ENCODE measurements at places on chromosomes 3 and 15.

GRCh38 chr3:168807448-168807847, 711.7 kb upstream of the GOLIM4 start:
- no peak for DNase-seq
- no peaks in the 10 kb centered on the region for H3K4me1 ChIP-seq
- H3K4me3 ChIP-seq, result no peak overlapping the region
- no peak overlapping the region for H3K27ac ChIP-seq
- H3K27me3 ChIP-seq, result no peaks in the 10 kb centered on the region
- H3K36me3 ChIP-seq, result no peaks in the 10 kb centered on the region

DNA sequence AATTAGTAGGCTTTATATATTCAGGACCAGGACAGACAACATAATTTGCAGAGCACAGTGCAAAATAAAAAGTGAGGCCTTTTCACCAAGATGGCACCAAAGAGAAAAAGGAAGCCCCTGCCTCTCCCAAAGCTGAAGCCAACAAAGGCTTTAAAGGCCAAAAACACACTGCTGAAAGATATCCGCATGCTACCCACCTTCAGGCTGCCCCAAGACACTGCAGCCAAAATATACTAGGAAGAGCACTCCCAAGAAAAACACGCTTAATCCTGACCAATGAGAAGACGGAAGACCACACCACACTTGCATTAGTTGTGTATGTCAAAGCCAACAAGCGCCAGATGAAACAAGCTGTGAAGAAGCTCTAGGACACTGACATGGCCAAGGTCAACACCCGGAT, 38.0 kb downstream of the PIK3CB start:
- H3K27me3 ChIP-seq, result no peaks in the 10 kb centered on the region
- H3K4me3 ChIP-seq, result no peak overlapping the region
- H3K4me1 ChIP-seq, result no peaks in the 10 kb centered on the region
- no peak for DNase-seq
- H3K36me3 ChIP-seq, result peaks cover 12% of the 10 kb centered on the region
- no peak overlapping the region for H3K27ac ChIP-seq

GRCh38 chr3:27253831-27254230, 115.4 kb downstream of the NEK10 start:
- no peaks in the 10 kb centered on the region for H3K4me1 ChIP-seq
- H3K4me3 ChIP-seq, result no peak overlapping the region
- peak; percentile 33 for DNase-seq
- H3K36me3 ChIP-seq, result no peaks in the 10 kb centered on the region
- no peaks in the 10 kb centered on the region for H3K27me3 ChIP-seq

DNA sequence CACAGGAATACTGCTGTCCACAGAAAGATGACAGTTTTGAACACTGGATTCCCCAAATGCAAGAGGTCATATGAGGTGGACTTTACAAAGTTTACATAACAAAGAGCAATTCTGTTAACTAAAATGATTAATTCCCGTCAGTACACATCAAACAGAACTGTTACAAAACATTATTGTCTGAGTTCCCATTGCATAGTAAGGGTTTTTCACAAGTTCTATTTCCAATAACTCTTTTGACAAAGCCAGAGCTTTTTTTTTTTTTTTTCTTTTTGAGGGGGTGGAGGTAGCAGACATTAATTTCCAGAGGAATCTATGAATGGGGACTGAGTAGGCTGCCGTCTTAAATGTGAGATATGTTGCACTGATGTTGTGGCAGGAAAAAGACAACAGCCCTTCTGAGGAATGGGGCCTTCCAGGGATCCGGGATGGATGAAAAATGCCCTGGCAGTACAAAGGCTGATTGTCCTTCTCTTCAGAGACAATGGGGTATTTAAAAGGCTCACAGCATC, 178.1 kb upstream of the KBTBD8 start:
- H3K4me1 ChIP-seq, result no peaks in the 10 kb centered on the region
- no peaks in the 10 kb centered on the region for H3K27me3 ChIP-seq
- H3K36me3 ChIP-seq, result no peaks in the 10 kb centered on the region
- no peak for DNase-seq
- H3K27ac ChIP-seq, result no peak overlapping the region

DNA sequence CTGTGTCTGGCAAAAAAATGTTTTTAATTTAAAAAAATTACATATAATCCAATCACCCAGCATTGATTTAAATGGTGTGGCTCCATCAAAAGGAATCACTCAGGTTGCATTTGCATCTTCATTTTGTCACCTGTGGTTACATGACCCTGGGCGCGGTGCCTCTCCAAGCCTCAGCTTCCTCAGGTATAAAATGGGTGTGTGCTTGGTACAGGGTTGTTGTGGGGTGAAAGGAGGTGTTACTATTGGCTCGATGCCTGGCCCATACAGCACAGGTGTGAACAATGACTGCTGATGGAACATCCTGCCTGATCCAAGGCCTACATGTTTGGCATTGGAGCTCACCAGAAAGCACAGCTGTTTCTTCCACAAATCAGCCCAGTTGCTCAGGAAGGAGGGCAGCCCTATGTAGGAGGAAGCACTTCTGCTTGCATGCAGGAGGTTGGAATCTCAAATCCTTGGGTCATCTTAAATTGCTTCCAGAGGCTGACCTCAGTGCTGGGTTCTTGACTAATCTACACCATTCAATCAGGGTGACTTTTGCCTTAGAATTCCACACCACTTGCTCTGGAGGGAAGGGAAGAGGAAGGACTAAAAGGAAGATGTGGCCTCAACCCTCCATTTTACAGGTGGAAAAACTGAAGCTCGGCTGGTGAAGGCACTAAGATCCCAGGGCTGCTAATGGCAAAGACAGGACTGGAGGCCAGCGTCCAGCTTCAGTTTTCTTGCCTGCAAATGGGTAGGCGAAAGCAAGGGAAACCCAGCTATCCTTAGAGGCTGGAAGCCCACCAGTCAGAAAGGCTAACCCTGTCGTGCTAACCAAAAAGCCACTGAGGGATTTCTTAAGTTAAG, 31.7 kb downstream of the BHLHE40 start:
- DNase-seq, result no peak
- peaks cover 42% of the 10 kb centered on the region for H3K4me1 ChIP-seq
- no peak overlapping the region for H3K27ac ChIP-seq
- H3K4me3 ChIP-seq, result no peak overlapping the region
- H3K27me3 ChIP-seq, result no peaks in the 10 kb centered on the region

DNA sequence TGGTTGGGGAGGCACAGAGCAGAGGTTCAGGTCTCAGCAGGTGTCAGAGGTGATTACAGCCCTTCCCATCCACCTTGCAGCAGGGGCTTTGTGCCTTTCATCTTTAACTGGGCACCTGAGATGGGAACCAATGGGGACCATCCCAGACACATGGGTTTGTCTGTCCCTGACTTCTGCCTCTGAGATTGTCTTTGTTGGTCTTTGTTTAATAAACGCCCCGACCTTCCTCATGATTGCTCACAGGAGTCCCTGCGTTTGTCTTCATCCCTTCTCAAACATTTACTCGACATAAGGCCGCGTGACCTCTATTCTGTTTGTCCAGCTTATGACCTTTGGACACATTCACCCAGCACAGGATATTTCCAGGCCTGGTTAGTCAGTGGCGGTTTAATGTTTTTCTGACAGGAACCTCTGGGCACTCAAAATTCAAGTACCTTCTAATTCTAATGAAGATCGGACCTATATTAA, 5.9 kb downstream of the ZSCAN2 start:
- no peak for DNase-seq
- H3K4me3 ChIP-seq, result no peak overlapping the region
- H3K36me3 ChIP-seq, result peaks cover 32% of the 10 kb centered on the region
- peaks cover under 1% of the 10 kb centered on the region for H3K4me1 ChIP-seq

DNA sequence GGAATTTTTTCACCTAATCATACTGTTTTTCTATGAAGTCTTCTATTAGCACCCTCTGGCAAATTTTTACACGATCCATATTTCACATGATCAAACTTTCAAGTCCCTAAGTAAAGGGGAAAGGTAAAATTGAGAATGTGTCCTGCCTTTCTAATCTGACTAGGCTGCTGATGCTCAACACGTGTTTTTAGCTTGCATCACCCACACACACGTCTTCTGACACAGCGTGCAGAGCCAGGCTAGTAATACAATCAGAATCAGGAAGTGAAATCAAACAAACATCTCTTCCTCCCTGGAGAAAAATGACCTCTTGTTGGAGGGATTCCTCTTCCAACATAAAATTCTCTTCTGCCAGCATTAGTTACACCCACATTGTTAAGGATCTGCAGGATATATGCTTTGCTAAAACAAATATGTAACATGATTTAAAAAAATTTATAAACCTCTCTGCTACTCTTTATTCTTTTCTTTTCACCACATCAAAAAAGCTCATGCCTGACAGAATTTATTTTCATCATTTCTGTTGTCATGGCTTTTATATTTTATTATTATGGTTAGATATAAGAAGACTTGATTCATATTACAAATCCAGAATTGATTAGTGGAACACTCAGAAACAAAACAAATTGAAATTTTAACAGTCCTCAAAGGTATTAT, 122.4 kb downstream of the RAP2B start:
- H3K27ac ChIP-seq, result no peak overlapping the region
- DNase-seq, result no peak
- H3K4me3 ChIP-seq, result no peak overlapping the region
- H3K4me1 ChIP-seq, result no peaks in the 10 kb centered on the region

GRCh38 chr15:48723969-48724368, 78.5 kb upstream of the FBN1 start:
- H3K27ac ChIP-seq, result no peak overlapping the region
- no peak for DNase-seq
- no peaks in the 10 kb centered on the region for H3K36me3 ChIP-seq
- no peaks in the 10 kb centered on the region for H3K27me3 ChIP-seq

- DNase-seq, result no peak
- no peaks in the 10 kb centered on the region for H3K27me3 ChIP-seq
- no peak overlapping the region for H3K4me3 ChIP-seq
- H3K4me1 ChIP-seq, result no peaks in the 10 kb centered on the region
Measured at GRCh38 chr3:174303907-174304560, 555.1 kb upstream of the NAALADL2 start.

DNA sequence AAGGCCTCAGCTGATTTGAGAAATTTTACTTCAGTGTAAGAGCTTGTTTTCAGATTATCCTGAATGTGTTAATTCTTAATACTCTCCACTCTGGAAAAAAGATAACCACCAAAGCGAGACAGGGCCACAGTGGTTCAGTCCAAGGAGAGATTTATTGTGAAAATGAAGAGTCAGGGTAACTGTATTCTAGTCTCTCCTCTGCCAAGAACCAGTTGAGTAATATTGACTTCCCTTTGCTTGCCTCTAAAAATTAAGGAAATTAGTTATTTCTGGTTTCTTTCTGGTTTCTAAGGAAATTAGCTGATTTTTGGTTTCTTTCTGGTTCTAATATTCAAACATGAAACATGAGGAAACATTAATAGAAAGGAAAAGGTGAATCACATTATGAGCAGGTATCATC, 34.9 kb downstream of the PPP1R2 start:
- H3K27ac ChIP-seq, result no peak overlapping the region
- DNase-seq, result no peak
- peaks cover 24% of the 10 kb centered on the region for H3K36me3 ChIP-seq
- no peaks in the 10 kb centered on the region for H3K4me1 ChIP-seq

DNA sequence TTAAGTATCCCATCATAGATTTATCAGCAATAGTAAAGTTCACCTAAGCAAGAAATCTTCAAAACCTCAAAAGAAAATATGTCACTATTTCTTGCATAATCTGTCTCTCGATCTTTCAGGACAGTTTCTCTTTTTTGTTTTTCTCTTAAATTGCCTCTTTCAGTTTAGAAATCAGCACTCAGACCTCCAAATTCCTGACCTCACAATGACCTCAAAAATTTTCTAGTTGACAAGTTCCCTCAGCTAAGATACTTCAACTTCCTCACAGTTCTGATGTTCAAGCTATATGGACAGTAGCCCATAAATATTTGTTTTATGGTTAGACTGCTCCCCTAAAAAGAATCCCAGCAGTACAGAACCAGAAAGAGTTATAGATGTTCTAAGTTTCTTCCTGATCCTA, 24.1 kb downstream of the SLC24A5 start:
- no peaks in the 10 kb centered on the region for H3K4me1 ChIP-seq
- DNase-seq, result no peak
- H3K36me3 ChIP-seq, result no peaks in the 10 kb centered on the region
- H3K27me3 ChIP-seq, result no peaks in the 10 kb centered on the region

- H3K4me1 ChIP-seq, result no peaks in the 10 kb centered on the region
- H3K4me3 ChIP-seq, result no peak overlapping the region
- no peaks in the 10 kb centered on the region for H3K27me3 ChIP-seq
Measured at GRCh38 chr15:76823890-76824289, 81.2 kb downstream of the SCAPER start.

DNA sequence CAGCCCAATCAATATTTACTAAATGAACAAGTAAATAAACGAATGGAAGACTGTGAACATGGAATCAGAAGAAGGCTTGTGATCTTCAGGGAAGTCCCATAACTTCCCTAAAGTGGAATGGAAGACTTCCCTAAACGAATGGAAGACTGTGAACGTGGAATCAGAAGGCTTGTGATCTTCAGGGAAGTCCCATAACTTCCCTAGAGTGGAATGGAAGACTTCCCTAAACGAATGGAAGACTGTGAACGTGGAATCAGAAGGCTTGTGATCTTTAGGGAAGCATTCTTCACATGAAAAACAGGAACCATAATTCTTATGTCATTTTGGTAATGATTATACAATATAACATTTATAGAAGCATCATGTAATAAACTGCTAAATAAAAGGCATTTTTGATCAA, 38.8 kb downstream of the EOGT start:
- H3K4me3 ChIP-seq, result no peak overlapping the region
- H3K27ac ChIP-seq, result no peak overlapping the region

DNA sequence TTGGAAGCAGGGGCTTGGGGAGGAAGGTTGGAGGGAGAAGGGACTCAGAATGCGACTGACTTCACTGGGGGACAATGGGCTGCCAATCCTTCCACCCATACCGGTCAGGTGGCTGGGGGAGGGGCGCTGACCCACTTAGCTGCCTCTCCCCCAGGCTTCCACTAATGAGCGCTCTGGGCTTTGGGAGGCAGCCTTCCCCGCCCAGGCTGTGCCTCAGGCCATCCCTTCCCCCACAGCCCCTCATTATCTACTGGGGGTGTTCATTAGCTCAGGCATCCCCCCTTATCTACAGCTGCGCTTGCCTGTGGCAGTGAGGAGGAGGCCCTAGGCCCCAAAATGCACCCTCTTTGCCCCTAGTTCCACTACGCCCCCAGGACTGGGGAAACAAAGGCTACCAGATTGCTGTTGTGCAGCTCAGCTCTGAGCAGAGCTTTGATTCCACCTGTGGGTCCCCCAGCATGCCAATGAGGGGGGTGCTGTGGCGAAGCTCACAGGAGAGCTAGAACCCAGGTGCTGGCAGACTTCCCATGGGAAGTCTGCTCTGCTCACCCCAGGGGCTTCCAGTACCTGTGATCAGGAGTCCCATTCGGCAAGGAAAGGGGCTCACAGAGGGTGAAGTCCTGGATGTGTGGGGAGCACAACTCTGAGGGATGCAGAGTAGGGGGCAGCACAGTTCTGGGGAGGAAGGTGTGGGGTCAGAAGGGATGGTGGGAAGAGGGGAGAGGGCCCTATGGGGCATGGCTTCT, 29.4 kb upstream of the SEMA3F start:
- H3K36me3 ChIP-seq, result peaks cover 19% of the 10 kb centered on the region
- no peak overlapping the region for H3K4me3 ChIP-seq
- H3K4me1 ChIP-seq, result peaks cover 9% of the 10 kb centered on the region
- no peak overlapping the region for H3K27ac ChIP-seq
- DNase-seq, result no peak
- H3K27me3 ChIP-seq, result no peaks in the 10 kb centered on the region
